ENCODE measurements at places on chromosomes 4 and X.

GRCh38 chr4:130147641-130148040 lies 1051.7 kb downstream of the C4orf33 start:
- no peak for DNase-seq

- no peak for DNase-seq
Measured at GRCh38 chrX:110146521-110146920, 143.6 kb downstream of the TMEM164 start.

DNA sequence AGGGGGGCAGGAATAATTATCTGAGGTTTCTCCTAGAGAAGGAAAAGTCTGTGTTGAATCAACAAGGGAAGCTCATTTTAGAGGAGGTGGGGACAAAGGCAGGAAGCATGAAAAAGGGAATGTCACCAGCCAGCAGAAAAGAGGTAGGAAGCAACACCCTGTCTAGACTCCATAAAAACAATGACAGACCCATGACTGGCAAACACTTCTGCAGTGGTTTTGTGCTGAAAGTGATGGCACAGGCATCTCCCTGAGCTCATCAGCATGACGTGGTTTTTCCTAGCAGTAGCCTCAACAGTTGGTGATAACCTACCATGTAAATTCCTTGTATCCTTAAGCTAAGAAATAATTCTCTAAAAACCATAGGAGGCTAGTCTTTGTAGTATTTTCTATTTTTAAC lies 110.7 kb upstream of the GALNT7 start:
- DNase-seq: no peak

DNA sequence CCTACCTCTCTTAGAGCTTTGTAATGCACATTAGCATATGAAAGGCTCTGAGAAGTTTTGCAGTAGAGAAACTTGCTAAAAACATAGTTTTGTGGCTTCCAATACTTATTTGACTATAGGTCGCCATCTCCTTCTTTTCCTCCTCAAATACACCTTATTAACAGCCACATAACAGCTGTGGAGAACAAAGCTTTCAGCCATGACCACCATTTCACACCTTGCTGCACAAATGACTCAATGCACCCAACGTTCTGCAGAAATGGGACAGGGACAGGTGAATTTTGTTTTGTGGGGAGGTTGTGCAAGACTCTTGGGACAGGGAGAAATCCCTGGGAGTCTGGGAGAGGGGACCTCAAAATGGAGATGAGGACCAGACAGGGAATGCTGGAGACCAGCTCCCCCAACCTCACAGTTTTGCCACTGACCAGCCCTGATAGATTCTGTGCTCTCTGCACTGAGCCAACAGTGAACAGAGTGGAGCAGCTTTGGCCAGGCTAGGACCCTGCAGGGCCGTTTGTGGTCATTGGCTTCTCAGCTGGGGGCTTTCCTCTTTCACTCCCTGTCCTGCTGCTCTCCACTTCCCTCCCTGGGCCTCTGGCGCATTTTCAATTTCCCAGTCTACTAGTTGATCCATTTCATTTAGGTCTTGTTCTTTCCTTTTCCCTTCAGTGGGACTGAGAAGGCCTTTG lies 16.6 kb downstream of the FRMPD3 start:
- no peak for DNase-seq

DNA sequence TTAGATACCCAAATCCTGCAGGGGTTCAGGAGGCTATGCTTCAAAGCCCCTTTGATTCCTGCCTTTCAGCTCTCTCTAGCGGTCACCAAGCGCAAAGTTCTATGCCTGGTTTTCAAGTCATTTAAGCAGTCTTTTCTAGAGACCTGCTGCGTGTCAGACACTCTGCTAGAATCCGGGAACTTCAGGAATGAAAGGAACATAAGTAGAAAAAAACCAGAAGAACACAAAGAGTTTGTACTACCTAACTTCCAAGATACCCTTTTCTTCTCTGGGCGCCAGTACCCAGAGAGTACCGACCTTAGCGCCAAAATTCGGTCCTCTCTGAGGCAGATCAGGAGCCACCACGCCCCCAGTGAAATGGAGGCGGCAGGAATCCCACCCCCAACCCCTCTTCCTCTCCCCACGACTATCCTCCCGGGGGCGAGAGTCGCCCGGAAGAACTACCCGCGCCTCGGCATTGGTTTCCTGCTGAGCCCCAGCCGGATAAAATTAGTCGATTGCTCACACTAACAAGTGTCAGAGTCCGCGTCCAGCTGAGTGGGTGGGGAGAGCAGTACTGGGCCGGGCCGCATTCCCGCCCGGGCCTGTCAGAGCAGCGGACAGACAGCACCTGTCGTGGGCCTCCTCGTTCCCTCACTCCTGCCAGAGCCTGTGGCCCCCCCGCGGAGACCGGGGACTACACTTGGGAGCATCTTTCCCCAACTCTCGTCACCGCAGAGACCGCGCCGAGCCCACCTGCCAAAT lies 78.8 kb downstream of the RLIM start:
- DNase-seq: no peak

DNA sequence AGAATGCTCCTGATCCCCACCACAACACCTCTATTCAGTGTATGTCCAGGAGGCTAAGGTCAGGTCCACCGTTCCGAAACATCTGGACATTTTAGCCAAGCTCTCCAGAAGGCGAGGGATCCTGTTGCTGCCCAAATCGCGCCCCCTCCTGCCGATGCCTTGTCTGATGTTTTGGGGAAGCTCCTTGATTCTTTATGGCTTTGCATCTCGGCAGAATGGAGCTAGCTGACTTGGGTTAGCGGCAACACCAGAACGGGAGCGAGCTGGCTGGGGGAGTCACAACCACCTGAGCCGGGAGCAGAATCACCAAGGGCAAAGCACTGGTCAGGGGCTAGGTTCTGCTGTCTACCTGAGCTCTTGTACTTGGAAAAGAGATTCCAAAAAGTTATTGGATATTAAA lies 6.6 kb upstream of the POU3F4 start:
- DNase-seq: no peak

DNA sequence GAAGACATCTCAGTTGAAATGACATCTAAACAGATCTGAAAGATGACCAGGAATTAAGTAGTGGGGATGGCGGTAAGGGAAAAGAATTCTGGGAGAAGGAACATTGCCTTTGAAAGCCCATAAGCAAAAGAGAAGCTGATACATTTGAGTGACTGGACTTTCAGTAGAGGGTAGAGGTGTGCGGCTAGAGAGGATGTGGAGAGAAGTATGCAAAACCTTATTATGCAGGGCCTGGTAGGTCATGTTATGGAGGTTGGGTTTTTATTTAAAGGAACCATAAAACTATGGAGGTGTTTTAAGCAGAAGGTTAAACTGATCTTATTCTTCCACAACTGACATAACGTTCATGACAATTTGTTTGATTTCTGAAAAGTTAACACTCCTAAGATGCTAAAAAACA lies 36.3 kb downstream of the RPS6KA3 start:
- no peak for DNase-seq

DNA sequence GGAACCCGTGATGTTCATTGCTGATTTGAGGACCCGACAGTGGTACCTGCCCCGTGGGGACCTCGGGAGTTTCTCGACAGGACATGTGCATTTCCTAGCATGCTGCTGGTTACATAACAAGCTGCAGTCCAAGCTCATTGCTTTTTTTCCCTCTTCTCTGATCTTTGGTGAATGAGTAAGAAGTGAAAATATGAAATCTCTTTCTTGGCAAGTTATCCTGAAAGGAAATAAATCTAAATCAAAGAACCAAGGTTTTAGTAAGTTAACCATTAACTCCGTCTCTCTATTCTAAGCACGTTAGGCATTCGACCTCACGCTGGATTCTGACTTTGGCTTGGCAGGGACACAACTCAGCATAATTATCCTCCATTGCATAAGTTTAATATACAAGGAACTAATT lies 86.6 kb downstream of the STK32B start:
- DNase-seq: no peak

- DNase-seq: peak; percentile 47
Measured at GRCh38 chr4:184168406-184169019, 49.2 kb downstream of the ENPP6 start.

DNA sequence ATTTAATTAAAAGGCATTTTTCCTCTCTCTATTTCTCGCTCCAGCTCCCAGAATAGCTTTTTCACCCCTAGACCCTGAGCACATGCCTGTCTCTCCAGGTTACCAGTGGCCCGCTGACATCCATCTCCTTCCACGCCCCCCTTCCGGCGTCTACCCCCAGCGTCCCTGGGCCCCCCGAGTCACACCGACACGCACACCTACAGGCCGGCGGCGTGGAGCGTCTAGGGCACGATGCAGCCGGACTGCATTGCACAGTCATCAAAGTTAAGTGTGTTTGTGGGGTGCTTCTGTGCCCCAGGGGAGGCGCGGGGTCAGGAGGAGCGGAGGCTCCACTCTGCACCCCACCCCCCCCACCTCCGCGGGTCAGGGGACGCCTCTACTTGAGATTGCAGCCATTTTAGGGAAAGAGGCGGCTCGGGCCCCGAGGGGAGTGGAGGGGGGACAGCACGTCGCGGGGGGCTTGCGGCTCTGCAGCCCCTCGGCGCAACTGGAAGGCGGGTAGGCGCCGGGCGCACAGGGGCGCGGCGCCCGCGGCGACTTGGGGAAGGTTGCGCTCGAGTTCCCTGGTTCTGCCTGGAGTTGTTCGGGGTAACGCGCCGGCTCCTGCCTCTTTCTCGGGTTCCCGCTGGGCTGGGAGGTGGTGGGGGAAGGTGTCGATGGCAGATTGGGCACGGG lies 112.7 kb downstream of the DHX15 start:
- DNase-seq: no peak

Measured in stimulated activated CD4-positive, alpha-beta T cell treated with anti-CD3 and anti-CD28 coated beads, Interleukin-15, amount 100 ng/mL, for 48 hours (primary cell).